ENCODE measurements at places on chromosomes 2 and 18. TPM values are rescaled to one million over a fixed set of nuclear protein-coding genes. Genes with fewer than 3 reads are reported as not detected.

GRCh38 chr2:72891091-72891818 lies 4.0 kb downstream of the SPR start:
- peaks cover 14% of the 10 kb centered on the region for H3K4me1 ChIP-seq
- H3K4me3 ChIP-seq: no peak overlapping the region
- peaks cover 4% of the 10 kb centered on the region for H3K27me3 ChIP-seq
- peaks cover 31% of the 10 kb centered on the region for H3K36me3 ChIP-seq
- DNase-seq: no peak

- no peaks in the 10 kb centered on the region for H3K4me1 ChIP-seq
- H3K4me3 ChIP-seq: no peak overlapping the region
- peak; percentile 84 for DNase-seq
- no peaks in the 10 kb centered on the region for H3K36me3 ChIP-seq
- no peak overlapping the region for H3K27ac ChIP-seq
Measured at GRCh38 chr18:21489119-21489750, 111.3 kb downstream of the ESCO1 start.

GRCh38 chr2:66544258-66544657 lies 109.3 kb downstream of the MEIS1 start:
- H3K36me3 ChIP-seq: peaks cover 15% of the 10 kb centered on the region
- DNase-seq: no peak
- no peak overlapping the region for H3K4me3 ChIP-seq
- H3K4me1 ChIP-seq: no peaks in the 10 kb centered on the region
- no peaks in the 10 kb centered on the region for H3K27me3 ChIP-seq

DNA sequence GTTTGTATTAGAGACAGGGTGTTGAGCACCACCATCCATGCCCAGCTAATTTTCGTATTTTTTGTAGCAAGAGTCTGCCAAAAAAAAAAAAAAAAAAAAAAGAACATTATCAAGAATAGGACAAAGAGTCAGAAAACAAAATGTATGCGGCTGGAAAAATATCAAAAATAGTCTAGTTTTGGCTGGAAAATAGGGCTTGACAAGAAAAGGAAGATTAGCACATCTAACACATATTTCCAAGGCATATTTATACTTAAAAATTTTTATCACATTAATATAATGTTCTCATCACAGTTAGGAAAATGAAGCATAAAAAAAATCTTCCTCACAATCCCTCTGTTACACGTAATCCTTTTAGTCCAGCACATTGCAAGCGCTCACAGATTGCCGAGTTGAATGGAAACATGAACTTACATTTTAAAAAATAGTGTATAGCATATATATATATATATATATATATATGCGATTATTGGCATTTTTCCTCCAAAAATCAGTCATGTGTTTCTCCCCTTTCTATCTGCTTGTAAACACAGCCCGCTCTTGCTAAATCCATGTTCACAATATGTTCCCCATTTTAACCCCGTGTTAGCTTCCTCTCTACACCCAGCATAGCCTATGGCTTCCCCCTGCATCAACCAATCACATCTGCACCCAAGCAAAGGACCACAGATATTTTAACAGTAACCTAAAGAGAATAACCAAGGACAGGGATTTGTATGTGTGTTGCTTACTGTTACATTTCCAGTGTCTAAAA lies 183.0 kb downstream of the AFF3 start:
- DNase-seq: no peak
- H3K36me3 ChIP-seq: no peaks in the 10 kb centered on the region
- no peak overlapping the region for H3K4me3 ChIP-seq
- peaks cover 13% of the 10 kb centered on the region for H3K4me1 ChIP-seq
- H3K27me3 ChIP-seq: no peaks in the 10 kb centered on the region

TANC1 gene
- 4.9 TPM for polyA plus RNA-seq

DNA sequence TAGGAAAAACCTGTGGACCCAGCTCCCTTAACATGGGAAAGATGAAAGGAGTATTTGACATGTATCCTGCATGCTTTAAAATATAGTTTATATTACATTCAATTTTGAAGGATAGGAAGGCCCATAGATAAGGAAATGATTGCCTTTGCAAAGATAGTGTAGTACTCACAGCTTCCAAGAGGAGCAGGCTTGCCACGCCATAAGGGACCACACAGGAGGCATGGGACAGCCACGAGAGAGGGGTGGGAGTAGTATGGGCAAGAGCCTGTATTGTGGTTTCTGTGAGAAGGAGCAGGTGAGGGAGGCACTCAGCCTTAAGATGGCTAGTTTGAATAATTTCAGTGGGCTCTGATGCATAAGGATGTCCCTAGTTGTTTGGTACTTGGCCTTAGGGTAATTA lies 740.3 kb downstream of the SATB2 start:
- H3K36me3 ChIP-seq: no peaks in the 10 kb centered on the region
- no peak for DNase-seq
